ENCODE measurements at places on chromosomes 7 and 10. TPM values are rescaled to one million over a fixed set of nuclear protein-coding genes. Genes with fewer than 3 reads are reported as not detected.

Gene COBL
- total RNA-seq = 21.3 TPM

Gene MSMB
- 8.4 TPM for total RNA-seq

Gene ENTPD1
- total RNA-seq = 9.9 TPM

Gene HOXA3
- total RNA-seq = 4.6 TPM

Gene SORBS1
- total RNA-seq = 45.3 TPM

Gene ICA1
- total RNA-seq = 5.6 TPM

Gene ARHGAP21
- 59.1 TPM for total RNA-seq

Gene RGS10
- 36.8 TPM for total RNA-seq

Gene FZD8
- total RNA-seq = 2.3 TPM

Gene EBLN1
- total RNA-seq = not detected

Gene ZNF398
- 12.5 TPM for total RNA-seq

Gene CYP2E1
- 7.8 TPM for total RNA-seq

Gene SH2D4B
- total RNA-seq = not detected

Gene MRPS24
- 86.0 TPM for total RNA-seq

Gene ANKRD7
- not detected for total RNA-seq

Gene VAX1
- total RNA-seq = 0.13 TPM

Gene MYPN
- total RNA-seq = not detected

Gene STEAP1B
- total RNA-seq = 0.29 TPM

Gene UBN2
- 5.3 TPM for total RNA-seq

Gene COX19
- 13.0 TPM for total RNA-seq

Gene GIMAP7
- 4.8 TPM for total RNA-seq

Gene HHEX
- 3.2 TPM for total RNA-seq

Gene TMEM213
- total RNA-seq = not detected

Gene GIMAP8
- total RNA-seq = 0.83 TPM

Gene NCF1
- total RNA-seq = 0.80 TPM

Gene CTAGE8
- 0.23 TPM for total RNA-seq

Gene CASP7
- total RNA-seq = 21.3 TPM

Gene LIPF
- not detected for total RNA-seq

Gene NME8
- not detected for total RNA-seq

Gene MYO1G
- total RNA-seq = 5.0 TPM

Gene AS3MT
- total RNA-seq = 2.4 TPM

Gene SLC26A4
- total RNA-seq = 0.19 TPM

Gene SPDYE5
- not detected for total RNA-seq

Gene ENKUR
- 0.31 TPM for total RNA-seq

Gene TAS2R3
- 2.7 TPM for total RNA-seq

Gene PRKG1
- total RNA-seq = 2.5 TPM

Gene CALML5
- 21.2 TPM for total RNA-seq

Gene PTN
- 78.4 TPM for total RNA-seq

Gene SH3PXD2A
- 28.7 TPM for total RNA-seq

Gene C10orf53
- total RNA-seq = not detected

Gene CH25H
- 6.4 TPM for total RNA-seq

Gene TRIL
- total RNA-seq = 1.7 TPM

Gene MKRN1
- 42.9 TPM for total RNA-seq
